Activated T-helper 1 cell treated with anti-CD3 and anti-CD28 coated beads, Interleukin-2, amount 50 U/mL, for 16 hours (primary cell): ENCODE measurements at places on chromosomes 6 and 20.

DNA sequence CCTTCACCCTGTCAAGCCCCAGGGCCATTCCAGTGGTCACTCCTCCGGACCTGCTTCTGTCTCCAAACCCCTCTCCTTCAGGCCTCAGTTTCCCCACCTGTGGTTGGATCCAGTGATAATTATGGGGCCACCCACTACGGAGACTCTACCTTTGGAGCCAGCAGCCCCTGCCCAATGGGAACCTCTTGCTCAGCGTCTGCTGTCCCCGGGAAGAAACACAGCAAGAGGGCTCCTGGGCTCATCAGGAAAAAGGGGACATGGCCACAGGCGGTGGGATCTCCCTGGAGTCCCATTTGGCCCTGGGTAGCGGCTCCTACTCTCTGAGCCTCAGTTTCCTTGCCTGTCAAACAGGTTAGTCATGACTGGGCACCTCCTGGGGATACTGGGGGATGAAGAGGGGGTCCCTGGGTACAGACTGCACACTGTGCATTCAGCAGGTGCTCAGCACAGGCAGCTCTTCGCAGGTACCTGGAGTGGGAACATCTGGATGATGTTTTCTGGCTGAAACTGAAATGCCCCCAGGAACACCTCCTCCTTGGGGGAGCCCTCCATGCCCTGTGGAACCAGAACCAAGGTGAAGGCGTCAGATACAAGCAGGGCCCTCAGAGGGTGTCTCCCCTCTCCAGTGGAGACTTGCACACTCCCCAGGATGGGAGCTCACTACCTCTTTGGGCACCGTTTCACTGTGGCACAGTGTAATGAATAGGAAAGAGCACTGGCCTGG is 19.4 kb downstream of the SUN5 start:
- DNase-seq: no peak

DNA sequence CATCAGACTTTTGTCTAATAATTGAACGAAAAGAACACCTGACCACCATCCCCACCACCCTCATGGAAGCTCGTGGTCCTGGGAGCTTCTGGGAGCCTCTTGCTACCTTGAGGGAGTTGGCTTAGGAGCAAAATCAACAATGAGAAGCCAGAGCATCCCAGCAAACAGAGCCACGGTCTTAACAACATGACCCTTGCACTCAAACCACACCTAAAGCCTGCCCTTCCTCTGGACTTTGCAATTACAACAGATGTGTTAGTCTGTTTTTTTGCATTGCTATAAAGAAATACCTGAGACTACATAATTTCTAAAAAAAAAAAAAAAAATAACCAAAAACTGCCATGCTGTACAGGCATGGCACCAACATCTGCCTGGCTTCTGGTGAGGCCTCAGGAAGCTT is 9.5 kb upstream of the RBM24 start:
- DNase-seq: no peak

- DNase-seq: no peak
These were observed 7.1 kb upstream of the GTF2H4 start for GRCh38 chr6:30900863-30901417.

- DNase-seq: peak; percentile 7
These were observed 131.9 kb upstream of the BTN3A2 start for GRCh38 chr6:26232940-26233648.

GRCh38 chr20:46088409-46089166 is 1.2 kb downstream of the NCOA5 start:
- DNase-seq: no peak

DNA sequence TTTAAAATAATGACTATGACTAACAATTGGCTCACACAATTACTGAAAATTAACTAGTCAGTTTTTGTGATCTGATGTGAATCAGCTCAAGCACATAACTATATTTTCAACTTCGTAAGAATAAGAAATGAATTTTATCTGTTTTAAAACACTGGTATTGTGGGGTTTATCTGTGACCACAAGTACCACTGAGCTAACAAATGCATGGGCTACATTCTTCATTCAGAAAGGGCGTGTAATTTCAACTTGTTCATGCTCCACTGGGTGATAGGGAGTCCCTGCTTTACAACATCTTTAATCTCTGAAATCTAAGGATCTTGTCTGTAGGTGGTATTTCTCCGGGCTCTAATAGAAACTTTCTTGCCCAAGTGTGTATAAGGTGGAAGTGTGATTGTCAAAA is 1311.5 kb upstream of the GJE1 start:
- no peak for DNase-seq

- no peak for DNase-seq
These were observed 5.3 kb upstream of the FILIP1 start for GRCh38 chr6:75498862-75499261.

- DNase-seq: no peak
These were observed 53.7 kb downstream of the NUDT3 start for GRCh38 chr6:34338811-34339210.

GRCh38 chr6:13357551-13358075 is 29.3 kb upstream of the TBC1D7 start:
- no peak for DNase-seq

DNA sequence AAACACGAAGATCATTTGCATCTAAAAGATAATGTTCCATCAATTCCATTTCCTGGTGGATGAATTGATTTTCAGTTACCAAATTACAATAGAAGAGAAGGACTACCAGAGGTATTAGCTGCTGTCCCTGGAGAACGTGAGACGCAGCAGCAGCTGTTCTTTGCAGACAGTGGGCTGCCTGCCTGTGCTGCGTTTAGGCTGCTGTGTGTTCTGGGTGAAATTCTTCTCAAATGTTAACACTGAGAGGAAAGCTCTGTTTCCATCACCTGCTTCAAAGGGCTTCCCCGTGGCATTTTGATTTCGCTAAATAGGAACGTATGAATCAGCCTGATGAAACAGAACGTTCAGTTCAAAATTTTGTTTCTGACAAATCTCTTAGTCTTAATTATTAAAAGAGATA is 362.2 kb downstream of the C6orf118 start:
- no peak for DNase-seq

- no peak for DNase-seq
These were observed 32.7 kb upstream of the NKX2-4 start for GRCh38 chr20:21430020-21430419.

DNA sequence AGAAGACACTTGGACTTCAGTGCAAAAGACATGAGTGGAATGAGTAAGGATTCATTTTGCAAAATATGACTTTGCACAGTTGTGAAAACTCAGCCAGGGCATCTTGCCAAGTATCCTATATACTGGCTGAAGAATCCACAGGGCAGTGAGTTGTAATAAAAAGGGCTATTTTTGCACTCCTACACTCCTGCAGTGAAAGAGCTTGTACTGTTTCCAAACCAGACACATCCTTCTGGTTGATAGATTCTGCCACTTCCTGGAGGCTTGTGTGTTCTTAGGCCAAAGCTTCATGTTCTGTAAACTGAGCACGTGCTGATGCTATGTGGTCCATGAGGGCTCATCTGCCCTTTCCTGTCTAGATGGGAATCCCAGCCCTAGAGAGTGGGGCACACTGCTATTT is 34.9 kb downstream of the GMPR start:
- DNase-seq: no peak

DNA sequence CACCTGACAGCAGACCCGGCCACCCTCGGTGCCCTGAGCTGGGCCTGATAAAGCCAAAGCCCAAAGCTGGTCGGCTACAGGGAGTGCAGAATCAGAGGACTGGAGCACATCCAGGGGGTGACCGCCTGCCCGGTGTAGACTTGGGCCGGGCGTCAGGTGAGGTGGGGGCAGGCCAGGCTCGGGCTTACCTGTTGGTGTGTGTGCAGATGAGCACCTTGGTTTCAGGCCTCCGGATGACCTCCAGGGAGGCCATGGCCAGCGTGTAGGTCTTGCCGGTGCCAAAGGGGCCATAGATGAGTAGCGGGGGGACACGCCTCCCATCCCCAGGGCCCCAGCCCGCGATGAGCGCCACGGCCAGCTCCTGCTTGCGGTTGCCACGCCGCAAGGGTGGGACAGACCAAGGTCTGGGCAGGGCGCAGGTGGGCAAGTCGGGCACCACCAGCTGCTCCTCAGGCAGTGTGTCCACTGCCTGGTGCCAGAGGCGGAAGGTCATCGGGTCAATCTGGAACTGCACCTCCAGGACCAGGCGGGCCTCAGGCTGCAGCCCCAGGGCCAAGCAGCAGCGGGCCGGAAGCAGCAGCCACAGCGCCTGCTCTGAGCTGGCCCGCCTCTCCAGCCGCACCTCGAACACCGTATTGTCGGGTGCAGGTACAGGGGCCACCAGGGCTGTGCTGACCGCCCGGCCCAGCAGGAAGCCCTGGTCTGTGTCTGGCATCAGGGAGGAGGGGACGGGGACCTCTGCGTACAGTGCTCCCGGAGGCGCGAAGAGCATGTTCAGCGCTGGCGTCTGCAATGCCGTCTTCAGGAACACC is 5.7 kb downstream of the HELZ2 start:
- DNase-seq: no peak

GRCh38 chr20:16020971-16021370 is 552.3 kb downstream of the KIF16B start:
- no peak for DNase-seq

DNA sequence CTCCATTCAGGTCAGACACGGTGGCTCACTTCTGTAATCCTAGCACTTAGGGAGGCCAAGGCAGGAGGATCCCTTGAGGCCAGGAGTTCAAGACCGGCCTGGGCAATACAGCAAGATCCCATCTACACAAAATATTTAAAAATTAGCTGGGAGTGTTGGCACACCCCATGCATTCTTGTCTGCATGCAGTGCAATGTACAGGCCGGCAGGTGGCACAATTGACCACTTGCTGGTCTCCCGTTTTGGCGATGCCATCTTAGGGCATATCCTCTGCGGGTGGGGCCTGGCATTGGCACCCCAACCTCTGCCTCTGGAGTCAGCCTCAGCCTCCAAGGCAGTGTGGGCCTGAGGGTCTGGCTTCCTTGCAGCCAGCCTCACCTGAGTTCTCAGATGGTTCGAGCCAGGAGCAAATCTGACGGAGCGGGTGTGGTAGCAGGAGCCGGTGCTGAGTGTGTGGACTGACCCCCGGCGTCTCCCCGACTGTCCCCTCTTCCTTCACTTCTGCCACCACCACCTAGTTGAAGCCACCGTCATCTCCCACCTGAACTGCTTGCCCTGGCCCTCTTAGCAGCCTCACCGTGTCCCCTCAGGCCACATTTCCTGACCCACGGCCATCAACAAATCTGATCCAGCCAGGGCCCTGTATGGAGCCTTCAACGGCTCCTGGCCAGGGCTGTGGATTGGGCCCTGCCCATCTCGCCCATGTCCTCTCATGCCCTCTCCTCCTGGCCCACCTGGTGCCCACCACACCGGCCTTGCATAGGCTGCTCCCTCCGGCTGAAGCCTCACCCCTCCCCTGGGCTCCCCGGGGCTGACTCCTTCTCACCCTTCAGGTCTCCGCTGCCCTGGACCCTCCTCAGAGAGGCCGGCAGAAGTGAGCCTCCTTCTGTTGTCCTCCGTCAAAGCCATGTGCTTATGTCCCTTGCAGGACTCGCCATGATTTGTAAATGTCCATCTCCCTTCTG is 44.0 kb downstream of the EFCAB8 start:
- peak; percentile 46 for DNase-seq

GRCh38 chr6:75449630-75450206 is 43.9 kb downstream of the FILIP1 start:
- DNase-seq: no peak

DNA sequence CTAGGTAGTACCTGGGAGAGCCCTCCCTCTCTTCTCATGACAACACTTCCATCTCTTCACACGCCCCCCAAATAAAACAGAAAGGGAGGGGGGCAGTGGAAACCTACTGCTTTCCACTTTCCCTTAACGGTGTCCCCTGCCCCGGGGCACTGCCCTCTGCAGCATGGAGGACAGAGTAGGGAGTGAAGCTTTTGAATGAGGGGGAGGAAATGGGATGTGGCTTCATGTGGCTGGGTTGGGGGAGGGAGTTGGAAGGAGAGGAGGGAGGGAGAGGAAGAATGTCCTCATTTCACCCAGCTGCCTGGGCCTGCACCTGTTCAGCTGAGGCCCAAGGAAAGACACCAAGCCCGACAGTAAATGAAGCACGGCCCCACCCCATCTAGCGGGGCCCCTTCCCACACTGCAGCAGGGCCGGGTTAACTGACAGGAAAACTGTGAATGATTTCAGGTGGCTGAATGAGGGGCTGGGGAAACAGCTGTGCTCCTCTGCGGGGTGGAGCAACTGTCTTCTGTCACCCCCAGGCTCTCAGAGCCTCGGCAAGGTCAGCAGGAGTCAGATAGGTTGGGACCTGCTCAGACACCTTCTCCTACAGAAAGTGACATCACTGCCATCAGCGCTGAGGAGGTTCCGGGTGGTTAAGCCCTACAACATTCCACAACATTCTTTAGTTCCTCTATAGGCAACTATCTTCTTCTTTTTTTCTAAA is 40.0 kb upstream of the TAF8 start:
- DNase-seq: no peak

- DNase-seq: no peak
These were observed 79.2 kb downstream of the NOL4L start for GRCh38 chr20:32505723-32506473.

DNA sequence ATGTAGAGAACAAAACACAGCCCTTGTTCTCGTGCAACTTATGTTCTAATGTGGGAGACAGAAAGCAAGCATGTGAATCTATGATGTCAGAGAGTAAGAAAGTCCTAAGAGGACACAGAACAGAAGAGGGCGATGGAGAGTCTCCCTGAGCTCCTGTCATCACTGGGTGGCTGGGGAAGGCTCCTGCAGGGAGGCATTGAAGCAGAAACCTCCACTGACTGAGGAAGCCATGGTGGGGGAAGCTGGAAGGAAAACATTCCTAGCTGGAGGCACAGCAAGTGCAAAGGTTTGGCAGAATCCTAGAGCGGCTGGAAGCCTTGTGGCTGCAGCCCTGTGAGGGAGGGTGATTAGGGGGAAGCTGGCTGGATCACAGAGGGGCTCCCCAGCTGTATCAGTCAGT is 248.0 kb downstream of the CDH26 start:
- DNase-seq: no peak

GRCh38 chr6:83071023-83071422 is 3.6 kb downstream of the DOP1A start:
- no peak for DNase-seq

DNA sequence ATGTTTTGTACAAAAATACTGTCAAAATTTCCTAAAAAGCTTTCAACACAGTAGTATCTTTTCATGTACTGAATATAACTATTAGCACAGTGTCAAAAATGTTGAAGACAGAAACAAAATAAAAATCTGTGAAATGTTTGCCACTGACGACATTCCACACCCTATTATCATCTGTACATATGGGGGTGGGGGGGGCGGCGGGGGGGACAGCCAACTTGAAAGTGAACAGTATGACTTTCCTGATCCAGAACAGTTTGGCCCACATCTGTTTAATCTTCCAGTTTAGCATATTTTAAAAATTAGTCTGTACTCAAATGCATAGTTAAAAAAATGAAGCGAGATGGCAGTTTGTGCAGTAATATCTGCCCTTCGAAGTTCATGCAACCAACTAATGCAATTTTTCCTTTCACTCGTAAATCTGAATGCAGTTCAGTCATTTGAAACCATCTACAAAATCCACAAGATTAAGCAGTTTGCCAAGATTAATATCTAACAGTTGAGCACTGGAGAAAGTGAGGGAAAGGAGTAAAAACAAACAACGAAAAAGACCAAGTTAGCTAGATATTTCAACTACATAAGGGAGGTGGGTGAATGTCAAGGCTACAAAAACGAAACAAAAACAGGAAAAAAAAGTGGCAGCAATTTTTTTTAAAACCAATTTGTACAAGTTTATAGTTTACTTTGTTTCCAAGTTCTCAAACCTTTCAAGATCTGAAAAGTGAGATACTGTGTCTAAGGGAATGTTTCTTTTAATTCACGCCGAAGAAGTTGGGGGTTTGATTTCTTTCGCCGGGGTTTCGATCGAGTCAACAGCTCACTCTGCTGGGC is 1.9 kb downstream of the CITED2 start:
- DNase-seq: no peak
